ENCODE measurements at places on chromosomes 2 and 18.

- H3K4me3 ChIP-seq, result no peak overlapping the region
- peaks cover 14% of the 10 kb centered on the region for H3K4me1 ChIP-seq
- DNase-seq, result no peak
- no peaks in the 10 kb centered on the region for H3K27me3 ChIP-seq
Measured at GRCh38 chr2:236823041-236823629, 253.5 kb downstream of the ACKR3 start.

GRCh38 chr2:122132147-122132691, 376.8 kb downstream of the TSN start:
- no peak overlapping the region for H3K27ac ChIP-seq
- no peak for DNase-seq
- H3K4me3 ChIP-seq, result no peak overlapping the region
- H3K36me3 ChIP-seq, result no peaks in the 10 kb centered on the region

DNA sequence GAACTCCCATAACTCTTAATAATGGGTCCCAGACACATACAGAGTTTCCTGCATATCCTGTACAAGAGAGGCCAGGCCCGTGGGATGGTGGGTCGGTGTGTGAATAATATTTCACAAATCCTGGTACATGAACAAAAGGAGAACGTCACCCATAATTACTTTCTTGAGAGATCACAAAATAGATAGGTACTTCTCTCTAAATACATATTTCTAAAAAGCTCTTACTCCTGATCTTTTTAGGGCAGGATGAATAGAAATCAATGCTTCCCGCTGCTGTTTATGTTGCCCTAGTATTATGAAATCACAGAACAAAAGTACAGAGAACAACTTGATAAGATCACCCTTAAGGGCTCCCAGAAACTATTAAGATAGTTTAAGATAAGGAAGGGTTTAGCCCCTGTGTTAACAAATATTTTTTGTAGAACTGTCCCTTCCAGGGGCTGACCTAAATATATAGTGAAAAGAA, 5.4 kb downstream of the IRS1 start:
- peak overlapping the region; percentile 24 for H3K4me3 ChIP-seq
- no peaks in the 10 kb centered on the region for H3K27me3 ChIP-seq
- peaks cover 28% of the 10 kb centered on the region for H3K4me1 ChIP-seq
- no peak for DNase-seq

GRCh38 chr18:11121443-11121849, 27.9 kb downstream of the PIEZO2 start:
- DNase-seq, result peak; percentile 66
- no peaks in the 10 kb centered on the region for H3K27me3 ChIP-seq
- H3K4me1 ChIP-seq, result peaks cover 55% of the 10 kb centered on the region

DNA sequence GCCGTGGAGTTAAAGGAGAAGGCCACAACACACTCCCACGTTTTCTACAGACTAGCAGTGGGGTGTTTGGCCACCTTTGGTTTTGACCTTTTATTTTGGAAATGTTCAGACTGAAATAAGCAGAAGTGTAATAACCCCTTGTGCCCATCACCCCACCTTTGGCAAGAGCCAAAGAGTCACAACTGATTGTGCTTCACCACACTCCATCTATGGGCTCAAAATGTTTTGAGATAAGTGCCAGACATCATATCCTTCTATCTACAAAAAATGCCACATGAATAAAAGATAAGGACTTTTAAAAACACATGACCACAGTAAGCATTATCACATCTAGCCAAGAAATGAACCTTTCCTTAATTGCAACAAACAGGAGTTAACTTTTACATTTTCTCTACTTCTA, 9.9 kb upstream of the GPR35 start:
- H3K4me1 ChIP-seq, result no peaks in the 10 kb centered on the region
- H3K27ac ChIP-seq, result no peak overlapping the region
- no peak for DNase-seq
- H3K36me3 ChIP-seq, result peaks cover 2% of the 10 kb centered on the region
- no peaks in the 10 kb centered on the region for H3K27me3 ChIP-seq
- no peak overlapping the region for H3K4me3 ChIP-seq
